Endothelial cell of umbilical vein (primary cell): ENCODE measurements at places on chromosomes 7 and 10. TPM values are rescaled to one million over a fixed set of nuclear protein-coding genes. Genes with fewer than 3 reads are reported as not detected.

Gene NANOS1
- 0.40 and 0.76 TPM in 2 replicates for total RNA-seq

Gene SFTPA1
- total RNA-seq, result not detected in 2 replicates

Gene BAIAP2L1
- 1.1 and 1.2 TPM in 2 replicates for total RNA-seq

Gene NOC3L
- total RNA-seq, result 19.8 and 20.5 TPM in 2 replicates

- DNase-seq, result no peak
Observed at GRCh38 chr10:111114758-111115500, 38.1 kb downstream of the ADRA2A start.

DNA sequence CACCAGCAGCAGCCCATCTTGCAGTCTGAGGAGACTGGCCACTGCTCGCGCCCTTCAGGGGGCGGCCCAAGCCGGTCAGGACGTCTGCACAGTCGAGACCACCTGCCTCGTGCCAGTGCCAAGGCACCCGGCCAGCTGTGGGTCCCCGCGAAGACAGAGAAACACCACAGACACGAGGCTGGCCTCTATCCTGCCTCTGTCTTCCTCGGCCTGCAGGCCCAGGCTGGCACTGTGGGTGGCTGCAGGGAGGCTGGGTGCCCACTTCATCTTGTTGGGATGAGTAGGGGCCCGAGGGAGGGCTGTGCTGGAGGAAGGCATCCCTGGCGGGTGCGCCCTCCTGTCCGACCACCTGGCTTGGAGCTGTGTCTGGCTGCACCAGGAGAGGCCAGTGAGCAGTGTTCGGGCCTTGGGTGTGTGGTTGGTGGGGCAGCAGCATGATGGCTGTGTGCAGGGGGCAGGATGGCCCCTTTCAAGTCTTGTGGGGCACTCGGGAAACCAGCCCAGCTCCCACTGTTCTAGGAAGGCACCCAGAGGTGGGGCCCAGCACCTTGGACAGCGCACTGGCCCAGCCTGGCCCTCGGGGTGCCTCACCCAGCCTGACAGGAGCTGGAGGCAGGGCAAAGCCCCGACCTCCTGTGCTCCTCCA lies 7.3 kb downstream of the DPYSL4 start:
- DNase-seq, result no peak

DNA sequence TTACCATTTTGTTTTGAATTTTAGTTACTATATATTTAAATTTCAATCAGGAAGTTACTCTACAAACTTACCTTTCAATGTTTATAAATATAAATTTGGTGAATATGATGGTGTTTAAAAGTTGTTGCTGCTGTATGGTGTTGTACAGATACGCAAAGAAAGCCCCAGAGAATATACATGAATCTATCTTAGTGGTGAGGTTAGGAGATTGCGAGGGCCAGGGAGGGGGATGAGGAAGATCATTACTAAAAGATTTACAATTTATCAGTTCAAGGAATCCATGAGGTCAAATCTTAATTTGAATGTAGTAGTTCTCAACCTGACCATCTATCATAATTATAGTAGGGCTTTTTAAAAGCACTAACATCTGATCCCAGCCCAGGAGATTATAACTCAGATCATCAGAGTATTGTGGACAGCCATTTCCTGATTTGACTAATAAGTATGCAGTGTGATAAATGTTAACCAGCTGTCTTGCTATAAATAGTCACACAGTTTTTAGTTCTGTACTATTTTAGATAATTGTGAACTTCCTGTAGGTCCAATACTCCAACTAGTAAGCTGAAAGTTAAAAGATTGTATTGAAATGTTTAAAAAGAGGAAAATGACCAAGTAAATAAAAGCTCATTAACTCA lies 23.6 kb downstream of the FAM3C start:
- DNase-seq, result peak; percentile 67

DNA sequence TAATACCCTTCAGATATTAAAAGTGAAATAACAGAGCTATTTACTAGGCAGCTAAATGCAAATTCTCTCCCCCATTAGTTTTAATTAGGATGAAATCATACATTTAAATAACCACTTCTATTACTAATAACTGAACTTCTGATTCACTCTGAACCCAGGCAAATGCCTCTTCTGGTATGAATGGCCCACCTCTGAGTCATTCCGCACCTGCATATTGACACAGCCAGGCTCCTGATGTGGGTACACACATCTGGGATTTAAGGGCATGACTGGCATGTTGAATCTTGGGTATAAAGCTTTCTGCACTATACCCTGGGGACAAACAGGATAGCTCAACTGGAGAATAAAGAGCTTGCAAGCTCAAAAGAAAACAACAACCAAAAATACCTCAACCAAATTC lies 140.9 kb downstream of the AUTS2 start:
- no peak for DNase-seq
